CD4-positive, alpha-beta T cell (primary cell): ENCODE measurements at places on chromosomes 4 and X. TPM values are rescaled to one million over a fixed set of nuclear protein-coding genes. Genes with fewer than 3 reads are reported as not detected.
A peak's percentile ranks its signal among the peaks of the same experiment; 100 is the strongest.

GRCh38 chrX:121052122-121052521, 4.7 kb downstream of the GLUD2 start:
- H3K36me3 ChIP-seq: no peaks in the 10 kb centered on the region
- no peaks in the 10 kb centered on the region for H3K4me1 ChIP-seq
- DNase-seq: no peak
- H3K27me3 ChIP-seq: no peaks in the 10 kb centered on the region
- H3K4me3 ChIP-seq: no peak overlapping the region

- no peak for DNase-seq
- peaks cover 5% of the 10 kb centered on the region for H3K36me3 ChIP-seq
- no peaks in the 10 kb centered on the region for H3K4me1 ChIP-seq
Observed at GRCh38 chr4:94650134-94650495, 107.6 kb upstream of the BMPR1B start.

The CXCL5 gene
- total RNA-seq: not detected

The TASL gene
- 0.41 TPM for total RNA-seq

The ADGRG4 gene
- not detected for total RNA-seq

- H3K27ac ChIP-seq: no peak overlapping the region
- no peaks in the 10 kb centered on the region for H3K4me1 ChIP-seq
- H3K4me3 ChIP-seq: no peak overlapping the region
- DNase-seq: no peak
Observed at GRCh38 chr4:32318926-32319325, 1598.8 kb downstream of the PCDH7 start.

DNA sequence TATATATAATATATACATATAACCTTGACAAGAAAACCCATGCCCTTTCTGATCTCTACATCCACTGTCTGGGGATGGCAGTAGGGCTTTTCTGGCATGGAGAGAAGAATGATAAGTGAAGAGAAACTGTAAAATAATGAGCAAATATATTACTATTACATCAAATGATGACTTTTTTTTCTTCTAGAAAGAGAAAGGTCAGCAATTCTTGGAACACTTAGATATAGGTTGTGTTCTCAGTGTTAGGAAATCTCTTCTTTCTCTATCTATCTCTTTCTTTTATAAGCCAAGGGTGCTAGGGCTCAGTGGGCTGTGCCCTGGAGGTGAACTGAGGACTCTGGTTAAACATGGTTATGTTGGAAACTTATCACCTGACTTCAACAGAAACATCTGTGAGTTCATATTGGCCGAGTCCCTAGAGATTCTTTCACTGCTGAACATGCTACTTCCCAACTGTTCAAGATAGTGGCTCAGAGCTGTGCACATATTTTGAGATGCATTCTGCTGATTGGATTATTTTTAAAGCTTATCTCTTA, 265.1 kb downstream of the GBA3 start:
- H3K27me3 ChIP-seq: no peaks in the 10 kb centered on the region
- H3K4me3 ChIP-seq: no peak overlapping the region
- no peak overlapping the region for H3K27ac ChIP-seq

GRCh38 chr4:189858435-189858834, 82.2 kb upstream of the FRG1 start:
- no peaks in the 10 kb centered on the region for H3K4me1 ChIP-seq
- no peak overlapping the region for H3K4me3 ChIP-seq
- no peaks in the 10 kb centered on the region for H3K27me3 ChIP-seq
- no peaks in the 10 kb centered on the region for H3K36me3 ChIP-seq
- no peak for DNase-seq

The GLA gene
- total RNA-seq: 26.8 TPM

The PPEF2 gene
- total RNA-seq: 0.49 TPM

DNA sequence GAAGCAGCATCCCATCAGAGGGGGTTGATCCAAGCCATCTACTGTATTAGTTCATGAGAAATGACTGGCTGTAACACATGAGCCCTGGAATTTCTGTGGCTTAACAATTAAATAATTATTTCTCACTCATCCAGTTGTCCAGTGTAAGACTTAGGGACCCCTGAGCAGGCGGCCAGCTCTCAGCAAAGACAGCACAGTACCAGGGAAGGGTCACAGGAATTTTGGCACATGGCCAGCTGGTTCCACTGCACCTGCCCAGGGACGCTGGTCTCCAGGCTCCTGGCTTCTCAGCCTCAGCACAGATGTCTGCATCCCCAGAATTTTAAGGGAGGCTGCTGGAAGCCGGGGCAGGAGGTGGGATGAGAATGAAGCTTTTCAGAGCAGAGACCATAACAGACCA, 93.7 kb upstream of the DHRSX start:
- H3K27ac ChIP-seq: no peak overlapping the region
- DNase-seq: no peak
- H3K36me3 ChIP-seq: no peaks in the 10 kb centered on the region
- H3K27me3 ChIP-seq: no peaks in the 10 kb centered on the region
- no peak overlapping the region for H3K4me3 ChIP-seq

- no peaks in the 10 kb centered on the region for H3K4me1 ChIP-seq
- H3K27ac ChIP-seq: no peak overlapping the region
- no peaks in the 10 kb centered on the region for H3K27me3 ChIP-seq
- no peaks in the 10 kb centered on the region for H3K36me3 ChIP-seq
- no peak overlapping the region for H3K4me3 ChIP-seq
Observed at GRCh38 chr4:174672276-174672675, 150.0 kb upstream of the HPGD start.

DNA sequence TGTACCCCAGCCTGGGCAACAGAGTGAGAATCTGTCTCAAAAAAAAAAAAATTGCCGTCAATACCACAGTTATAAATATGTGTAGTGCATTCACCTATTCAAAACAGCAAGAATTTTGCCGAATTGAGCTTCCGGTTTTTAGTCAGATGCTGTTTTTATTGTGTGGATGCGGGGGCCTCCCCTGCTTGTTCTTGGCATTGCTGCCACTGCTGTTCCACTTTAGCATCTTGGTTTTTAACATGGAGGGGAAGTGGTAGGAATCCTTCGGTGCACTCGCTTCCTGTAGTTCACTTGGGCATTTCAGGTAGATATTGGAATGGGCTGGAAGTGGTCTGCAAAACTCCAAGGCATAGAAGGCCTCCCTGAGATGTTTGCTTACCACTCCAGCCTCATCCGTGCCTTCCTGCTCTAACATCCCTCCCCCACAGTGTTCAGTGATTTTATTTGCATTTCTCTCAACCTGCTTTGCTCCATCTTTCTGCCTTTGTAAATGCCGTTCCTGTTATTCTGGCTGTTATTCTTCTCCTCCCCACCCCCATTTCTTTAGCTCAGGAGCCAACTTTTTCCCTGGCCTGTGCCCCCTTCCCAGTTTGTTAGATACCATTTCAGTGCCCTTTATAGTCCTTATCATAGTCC, 25.5 kb downstream of the MOB1B start:
- DNase-seq: peak; percentile 32
- H3K27ac ChIP-seq: no peak overlapping the region
- H3K4me3 ChIP-seq: no peak overlapping the region
- no peaks in the 10 kb centered on the region for H3K36me3 ChIP-seq
- H3K27me3 ChIP-seq: no peaks in the 10 kb centered on the region

The CWH43 gene
- total RNA-seq: not detected

GRCh38 chrX:131729295-131729694, 185.4 kb downstream of the OR13H1 start:
- H3K27me3 ChIP-seq: no peaks in the 10 kb centered on the region
- peak overlapping the region; percentile 21 for H3K27ac ChIP-seq
- no peak for DNase-seq
- no peaks in the 10 kb centered on the region for H3K36me3 ChIP-seq
- H3K4me3 ChIP-seq: no peak overlapping the region
- no peaks in the 10 kb centered on the region for H3K4me1 ChIP-seq

DNA sequence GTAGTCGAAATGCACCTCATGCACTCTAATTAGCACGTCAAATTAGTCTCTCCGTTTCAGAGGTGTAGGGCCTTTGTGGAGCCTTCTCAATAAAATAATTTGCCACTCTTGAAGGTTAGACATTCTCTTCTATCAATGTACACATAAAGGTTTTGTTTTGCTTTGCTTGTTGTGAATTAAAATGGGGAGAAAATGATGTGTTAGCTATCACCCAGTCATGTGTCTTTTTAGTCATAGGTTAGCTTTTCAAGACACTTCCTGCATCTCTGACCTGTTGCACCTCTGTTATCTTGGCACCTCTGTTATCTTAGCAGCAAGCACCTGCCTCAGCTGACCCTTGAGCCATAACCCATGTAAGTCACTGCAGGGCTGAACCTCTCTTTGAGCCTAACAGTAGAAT, 936 bp downstream of the TMEM144 start:
- H3K36me3 ChIP-seq: no peaks in the 10 kb centered on the region
- peaks cover 14% of the 10 kb centered on the region for H3K27me3 ChIP-seq
- peaks cover 5% of the 10 kb centered on the region for H3K4me1 ChIP-seq
- no peak overlapping the region for H3K4me3 ChIP-seq

DNA sequence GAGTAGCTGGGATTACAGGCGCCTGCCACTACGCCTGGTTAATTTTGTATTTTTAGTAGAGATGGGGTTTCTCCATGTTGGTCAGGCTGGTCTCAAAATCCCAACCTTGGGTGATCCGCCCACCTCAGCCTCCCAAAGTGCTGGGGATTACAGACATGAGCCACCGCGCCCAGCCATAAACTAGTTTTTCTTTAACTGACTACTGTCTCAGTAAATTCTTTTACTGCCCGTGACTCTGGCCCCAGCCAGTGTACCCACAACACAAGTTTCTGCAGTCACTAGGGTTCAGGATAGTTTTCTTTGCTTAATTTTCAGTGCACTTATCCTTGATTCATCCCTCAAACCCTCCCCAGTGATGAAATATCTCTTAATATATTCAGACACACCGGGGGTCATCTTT, 8.3 kb downstream of the SHROOM2 start:
- DNase-seq: no peak
- H3K27ac ChIP-seq: no peak overlapping the region
- peaks cover 3% of the 10 kb centered on the region for H3K27me3 ChIP-seq
- no peaks in the 10 kb centered on the region for H3K36me3 ChIP-seq

The TBC1D8B gene
- total RNA-seq: 0.22 TPM

GRCh38 chr4:114383721-114384120, 214.9 kb upstream of the UGT8 start:
- DNase-seq: no peak
- no peak overlapping the region for H3K4me3 ChIP-seq
- no peaks in the 10 kb centered on the region for H3K36me3 ChIP-seq
- H3K4me1 ChIP-seq: no peaks in the 10 kb centered on the region

GRCh38 chr4:168803732-168804131, 206.3 kb downstream of the CBR4 start:
- no peak for DNase-seq
- H3K36me3 ChIP-seq: no peaks in the 10 kb centered on the region
- no peak overlapping the region for H3K27ac ChIP-seq
- no peak overlapping the region for H3K4me3 ChIP-seq
- no peaks in the 10 kb centered on the region for H3K4me1 ChIP-seq

The LNX1 gene
- not detected for total RNA-seq

- peak overlapping the region; percentile 60 for H3K4me3 ChIP-seq
- H3K27ac ChIP-seq: peak overlapping the region; percentile 89
- H3K36me3 ChIP-seq: no peaks in the 10 kb centered on the region
- peak; percentile 71 for DNase-seq
- peaks cover 51% of the 10 kb centered on the region for H3K4me1 ChIP-seq
- H3K27me3 ChIP-seq: no peaks in the 10 kb centered on the region
Observed at GRCh38 chr4:140152013-140152703, 1.8 kb downstream of the MAML3 start.

- H3K4me3 ChIP-seq: no peak overlapping the region
- no peaks in the 10 kb centered on the region for H3K4me1 ChIP-seq
- H3K36me3 ChIP-seq: peaks cover 29% of the 10 kb centered on the region
- H3K27me3 ChIP-seq: no peaks in the 10 kb centered on the region
- no peak for DNase-seq
- H3K27ac ChIP-seq: no peak overlapping the region
Observed at GRCh38 chr4:15031993-15032675, 29.9 kb downstream of the CPEB2 start.

The MRFAP1L1 gene
- total RNA-seq: 26.6 TPM

The SLC6A8 gene
- 0.71 TPM for total RNA-seq

- H3K27me3 ChIP-seq: no peaks in the 10 kb centered on the region
- no peaks in the 10 kb centered on the region for H3K36me3 ChIP-seq
Observed at GRCh38 chr4:153063490-153063889, 127.4 kb downstream of the FHDC1 start.

GRCh38 chr4:22191565-22191964, 243.0 kb upstream of the KCNIP4 start:
- H3K27ac ChIP-seq: no peak overlapping the region
- H3K27me3 ChIP-seq: no peaks in the 10 kb centered on the region
- no peaks in the 10 kb centered on the region for H3K4me1 ChIP-seq
- no peak for DNase-seq

The RPS6KA3 gene
- 39.6 TPM for total RNA-seq

DNA sequence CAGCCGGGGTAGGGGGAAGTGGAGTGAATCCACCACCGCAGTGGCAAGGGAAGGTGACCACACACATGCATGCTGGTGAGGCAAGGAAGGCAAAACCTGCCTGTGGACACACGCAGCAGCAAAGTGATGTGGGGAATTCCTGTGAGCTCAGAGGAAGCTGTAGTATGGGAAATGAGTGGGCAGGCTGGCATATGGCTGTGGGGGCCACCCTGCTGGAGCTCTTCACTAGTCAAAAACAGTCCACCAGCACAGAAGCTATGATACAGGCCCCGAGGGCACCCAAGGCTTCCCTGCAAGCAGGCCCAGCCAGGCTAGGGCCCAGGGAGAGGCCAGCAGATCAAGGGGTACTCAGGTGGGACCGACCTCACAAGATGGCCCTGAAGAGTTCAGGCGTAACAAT, 239.1 kb downstream of the CHM start:
- H3K4me3 ChIP-seq: no peak overlapping the region
- no peaks in the 10 kb centered on the region for H3K36me3 ChIP-seq
- H3K4me1 ChIP-seq: no peaks in the 10 kb centered on the region
- no peak overlapping the region for H3K27ac ChIP-seq

DNA sequence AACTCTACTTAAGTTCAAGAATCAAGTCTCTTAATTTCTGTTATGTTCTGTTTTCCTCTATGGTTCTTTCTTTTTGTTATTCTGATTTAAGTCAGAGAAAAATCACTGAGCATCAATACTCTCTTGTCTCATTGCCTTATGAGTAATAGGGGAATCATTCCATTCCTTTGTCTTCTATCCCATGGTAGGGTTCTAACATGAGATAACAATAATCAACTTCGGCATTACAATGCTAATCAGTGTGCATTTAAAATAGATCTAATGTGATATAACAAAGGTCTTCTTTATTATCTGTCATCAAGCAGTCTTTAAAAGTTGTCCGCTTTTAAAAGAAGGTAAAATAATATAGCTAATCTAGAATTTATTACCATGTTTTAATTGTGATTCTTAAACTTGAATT, 446.9 kb downstream of the IL15 start:
- no peak for DNase-seq
- no peak overlapping the region for H3K4me3 ChIP-seq
- H3K27me3 ChIP-seq: no peaks in the 10 kb centered on the region
- no peak overlapping the region for H3K27ac ChIP-seq
- H3K36me3 ChIP-seq: peaks cover 63% of the 10 kb centered on the region

- no peaks in the 10 kb centered on the region for H3K36me3 ChIP-seq
- peaks cover 9% of the 10 kb centered on the region for H3K4me1 ChIP-seq
- DNase-seq: no peak
Observed at GRCh38 chr4:86893136-86893535, 914 bp upstream of the C4orf36 start.

DNA sequence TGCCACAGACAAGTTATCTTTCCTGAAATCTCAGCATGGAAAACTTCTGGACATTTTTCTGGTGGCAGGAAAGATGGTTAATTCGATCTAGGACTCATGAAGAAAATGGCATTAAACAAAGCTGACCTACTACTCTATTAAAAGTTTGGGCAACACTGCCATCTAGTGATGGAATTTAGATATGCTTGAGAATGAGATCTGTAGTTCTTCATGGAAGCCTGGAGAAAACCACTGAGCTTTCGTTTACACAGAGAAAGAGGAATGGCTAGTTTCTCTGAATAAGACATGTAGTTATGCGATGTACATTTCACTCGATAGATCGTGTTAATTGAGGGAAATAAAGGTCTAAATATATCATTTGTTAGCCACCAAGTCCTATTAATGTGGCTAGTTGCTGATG, 51.7 kb upstream of the CHRDL1 start:
- H3K27ac ChIP-seq: no peak overlapping the region
- DNase-seq: no peak
- H3K4me1 ChIP-seq: no peaks in the 10 kb centered on the region
- H3K4me3 ChIP-seq: no peak overlapping the region
- H3K27me3 ChIP-seq: no peaks in the 10 kb centered on the region
